ENCODE measurements at places on chromosomes 3 and 15. TPM values are rescaled to one million over a fixed set of nuclear protein-coding genes. Genes with fewer than 3 reads are reported as not detected.

HHATL gene
- total RNA-seq: not detected

FBXO40 gene
- total RNA-seq: not detected

ZNF502 gene
- 5.7 TPM for total RNA-seq

GRK7 gene
- total RNA-seq: not detected

C3orf49 gene
- total RNA-seq: not detected

SNRPA1 gene
- total RNA-seq: 88.4 TPM

BBS4 gene
- total RNA-seq: 18.8 TPM

C2CD4A gene
- total RNA-seq: not detected

RPLP1 gene
- total RNA-seq: 148 TPM

IL17RB gene
- 3.1 TPM for total RNA-seq

CFAP20DC gene
- total RNA-seq: 3.4 TPM

FBXW12 gene
- total RNA-seq: not detected

DNA sequence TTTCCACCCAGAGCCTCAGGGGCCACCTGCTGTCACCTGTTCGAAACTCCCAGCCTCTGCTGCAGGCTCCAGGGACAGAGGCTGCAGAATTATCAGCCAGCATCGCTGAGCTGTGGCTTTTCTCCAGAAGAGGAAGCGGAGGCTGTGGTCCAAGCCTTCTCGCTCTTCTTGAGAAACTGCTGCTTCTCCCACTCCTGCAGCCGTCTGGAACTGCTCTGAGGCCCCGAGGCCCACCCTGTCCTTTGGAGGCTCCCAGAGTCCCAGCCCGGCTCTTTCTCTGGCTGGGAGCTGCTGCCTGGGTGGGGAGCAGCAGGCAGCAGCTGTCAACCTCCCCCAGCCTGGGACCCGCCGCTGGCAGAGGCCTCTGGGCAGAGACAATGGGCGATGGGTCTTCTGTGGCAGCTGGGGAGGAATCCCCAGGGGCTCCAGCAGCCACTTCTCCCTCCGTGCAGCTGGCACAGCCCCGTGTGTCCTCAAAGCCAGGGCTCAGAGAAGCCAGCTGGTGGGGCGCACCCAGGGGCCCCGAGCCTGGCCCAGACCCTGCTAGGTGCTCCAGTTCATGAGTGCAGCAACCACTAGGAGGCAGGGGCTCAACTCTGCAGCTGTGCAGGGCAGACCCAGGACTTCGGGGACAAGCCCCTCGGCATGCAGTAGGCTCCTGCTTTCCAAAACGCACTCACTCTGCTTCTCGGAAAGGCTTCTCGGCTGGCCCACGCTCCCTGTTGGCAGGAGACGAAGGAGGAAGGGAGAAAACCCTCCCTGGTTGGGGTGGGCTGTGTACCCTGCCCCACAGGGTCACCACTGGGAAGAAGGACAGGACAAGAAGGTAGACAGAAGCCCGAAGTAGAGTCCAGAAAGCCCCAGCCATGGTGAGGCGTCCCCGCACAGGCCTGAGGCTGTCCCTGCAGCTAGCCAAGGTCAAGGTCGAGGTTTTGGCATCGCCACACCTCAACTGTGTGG lies 49.9 kb upstream of the FURIN start:
- DNase-seq: no peak

- DNase-seq: no peak
These were observed 161.7 kb downstream of the ANXA2 start for GRCh38 chr15:60235951-60236710.

GRCh38 chr3:171401432-171401831 lies 58.8 kb downstream of the TNIK start:
- no peak for DNase-seq

DNA sequence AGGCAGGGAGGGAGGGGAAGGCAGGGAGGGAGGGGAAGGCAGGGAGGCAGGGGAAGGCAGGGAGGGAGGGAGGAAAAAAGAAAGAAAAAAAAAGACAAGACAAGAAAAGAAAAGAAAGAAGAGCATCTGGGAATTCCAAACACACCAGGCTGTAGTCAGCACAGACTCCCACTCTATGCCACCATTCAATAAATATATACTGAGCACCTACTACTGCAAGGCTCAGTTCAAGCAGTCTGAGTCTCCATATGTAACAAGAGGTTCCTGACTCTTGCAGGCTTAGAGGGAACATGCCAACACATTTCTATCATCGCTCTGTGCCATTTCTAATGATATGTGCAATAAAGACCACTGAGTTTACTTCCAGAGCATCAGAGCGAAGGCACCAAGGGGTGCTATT lies 47.7 kb downstream of the ANXA2 start:
- DNase-seq: no peak

DNA sequence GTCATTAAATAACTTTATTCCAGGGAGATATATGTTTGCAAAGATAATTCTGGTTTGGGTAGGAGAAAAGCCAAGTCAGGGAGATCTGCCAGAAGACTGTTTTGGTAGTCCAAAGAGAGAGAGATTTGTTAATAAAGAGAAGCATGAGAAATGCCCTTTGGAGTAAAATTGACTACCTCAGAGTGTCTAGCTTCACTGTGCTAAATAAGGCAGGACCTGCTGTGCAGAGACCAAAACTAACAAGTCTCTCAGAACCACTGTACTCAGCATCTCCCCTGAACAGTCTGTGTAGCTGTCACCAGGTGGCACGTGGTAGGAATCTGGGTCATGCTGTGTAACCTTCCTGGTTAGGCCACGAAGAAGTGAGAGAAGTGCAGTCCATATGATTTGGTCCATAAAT lies 31.6 kb upstream of the SLC35G2 start:
- peak; percentile 36 for DNase-seq

DNA sequence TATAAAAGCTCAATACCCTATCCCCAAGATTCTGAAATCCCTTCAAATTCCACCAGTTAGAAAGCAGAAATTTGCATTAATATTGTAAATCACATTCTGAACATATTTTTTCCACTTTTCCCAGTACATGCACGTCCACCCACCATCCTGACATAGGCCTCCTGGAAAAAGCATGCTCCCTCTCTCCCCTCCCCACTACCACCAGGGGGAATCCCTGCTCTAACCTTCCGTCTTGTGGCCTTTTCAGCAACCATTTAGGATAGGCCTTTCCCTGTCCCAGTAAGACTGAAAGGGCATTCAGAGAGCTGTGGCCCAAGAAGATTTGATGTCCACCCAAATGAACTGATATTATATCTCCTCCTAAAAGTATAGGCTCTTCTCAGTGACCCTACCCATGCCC lies 182.1 kb downstream of the ARRDC4 start:
- DNase-seq: no peak

GRCh38 chr3:31103181-31103580 lies 208.7 kb upstream of the GADL1 start:
- no peak for DNase-seq

- DNase-seq: no peak
These were observed 120.1 kb upstream of the ARHGEF3 start for GRCh38 chr3:56921573-56922453.

DNA sequence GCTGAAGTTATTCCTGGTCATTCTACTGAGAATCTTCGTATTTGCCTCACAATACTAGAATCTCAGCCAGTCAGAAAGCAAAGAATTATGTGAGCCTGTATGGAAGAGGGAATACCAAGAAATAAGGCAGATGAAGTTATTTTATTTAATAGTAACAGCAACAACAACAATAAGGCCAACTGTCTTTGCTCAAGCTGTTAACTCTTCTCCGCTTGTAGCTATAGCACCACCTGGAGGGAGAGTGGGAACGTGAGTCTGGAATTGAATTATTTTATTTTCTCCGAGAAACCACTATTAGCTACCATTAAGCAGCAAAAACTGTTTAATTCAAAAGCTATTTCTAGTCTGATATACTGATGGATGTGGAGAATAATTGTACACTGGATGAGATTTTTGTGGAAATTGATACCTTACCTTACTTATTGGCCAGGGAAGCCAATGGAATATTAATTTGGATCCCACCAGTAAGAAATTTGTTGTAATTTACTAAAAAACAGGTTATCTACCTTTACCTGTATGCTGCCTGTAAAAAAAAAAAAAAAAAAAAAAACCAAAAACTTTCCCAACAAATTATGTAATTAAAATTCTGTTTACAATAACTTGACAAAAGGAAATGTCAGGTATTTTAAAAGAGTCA lies 50.1 kb downstream of the CALML4 start:
- DNase-seq: peak; percentile 28

GRCh38 chr3:95154766-95155165 lies 1091.9 kb downstream of the NSUN3 start:
- DNase-seq: peak; percentile 1

DNA sequence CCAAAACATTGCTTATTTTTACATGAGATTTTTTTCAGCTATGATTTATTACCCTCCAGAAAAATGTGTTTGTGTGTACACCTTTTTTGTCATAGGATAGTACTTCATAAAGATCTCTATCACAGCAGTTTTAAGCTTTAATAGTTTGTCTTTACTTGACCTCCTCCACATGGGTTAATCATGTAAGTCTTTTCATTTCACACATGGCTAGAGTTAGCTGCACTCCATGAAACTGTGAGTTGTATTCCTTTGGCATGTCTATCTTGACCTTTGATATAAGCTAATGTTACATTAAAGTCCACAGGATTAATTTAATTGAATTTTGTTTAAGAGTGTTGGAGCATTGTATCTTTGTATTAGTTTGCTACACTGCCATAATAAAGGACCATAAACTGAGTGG lies 217.1 kb downstream of the OTOL1 start:
- DNase-seq: no peak

- no peak for DNase-seq
These were observed 62.3 kb downstream of the XXYLT1 start for GRCh38 chr3:195208631-195209030.

- DNase-seq: no peak
These were observed 247.7 kb downstream of the IL20RB start for GRCh38 chr3:137205394-137206045.

DNA sequence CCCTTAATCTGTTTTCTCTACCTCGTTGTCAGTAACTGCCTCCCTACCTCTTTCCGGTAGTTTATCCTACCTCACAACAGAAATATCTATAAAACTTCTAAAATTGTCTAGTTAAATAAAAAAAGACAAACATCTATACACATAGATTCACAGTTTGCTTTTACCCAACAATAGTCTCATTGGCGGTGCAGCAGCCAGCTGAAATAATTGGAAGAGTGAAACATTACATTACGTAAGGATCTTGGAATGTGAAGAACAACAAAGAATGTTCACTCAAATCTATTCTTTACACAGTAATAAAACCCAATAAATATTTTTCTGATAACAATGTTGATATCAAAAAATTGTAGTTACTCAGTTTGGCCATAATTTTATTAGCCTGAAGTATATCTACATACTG lies 115.5 kb upstream of the ARPP21 start:
- DNase-seq: peak; percentile 3

DNA sequence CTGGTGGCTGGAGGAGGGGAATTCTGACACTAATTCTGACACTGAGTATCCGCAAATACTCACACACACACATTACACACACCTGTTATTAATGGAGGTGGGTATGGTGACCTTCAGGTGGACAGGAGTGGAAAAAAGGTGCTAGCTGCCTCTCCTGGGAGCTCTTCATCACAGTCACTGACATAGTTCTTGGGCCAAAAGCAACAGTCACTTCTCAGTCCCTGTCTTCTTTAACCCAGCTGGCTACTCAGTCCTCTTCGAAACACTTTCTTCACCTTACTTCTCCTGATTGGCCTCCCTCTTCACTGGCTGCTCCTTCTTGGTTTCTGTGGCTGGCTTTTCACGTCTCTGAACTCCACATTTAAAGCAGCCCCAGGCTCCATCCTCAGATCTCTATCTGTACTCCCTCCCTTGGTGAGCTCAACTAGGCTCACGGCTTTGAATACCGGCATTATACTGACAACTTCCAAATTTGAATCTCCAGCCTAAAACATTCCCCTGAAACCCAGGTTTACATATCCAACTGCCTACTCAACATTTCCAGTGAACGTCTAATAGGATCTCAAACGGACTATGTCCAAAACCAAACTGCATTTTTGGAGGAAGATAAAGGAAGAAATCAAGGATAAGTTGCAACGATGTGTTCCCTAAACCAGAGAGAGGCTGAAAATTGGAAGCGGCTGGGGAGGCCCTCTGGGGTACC lies 53.2 kb upstream of the HEG1 start:
- no peak for DNase-seq

- no peak for DNase-seq
These were observed 43.2 kb downstream of the KLHL25 start for GRCh38 chr15:85751291-85752123.

DNA sequence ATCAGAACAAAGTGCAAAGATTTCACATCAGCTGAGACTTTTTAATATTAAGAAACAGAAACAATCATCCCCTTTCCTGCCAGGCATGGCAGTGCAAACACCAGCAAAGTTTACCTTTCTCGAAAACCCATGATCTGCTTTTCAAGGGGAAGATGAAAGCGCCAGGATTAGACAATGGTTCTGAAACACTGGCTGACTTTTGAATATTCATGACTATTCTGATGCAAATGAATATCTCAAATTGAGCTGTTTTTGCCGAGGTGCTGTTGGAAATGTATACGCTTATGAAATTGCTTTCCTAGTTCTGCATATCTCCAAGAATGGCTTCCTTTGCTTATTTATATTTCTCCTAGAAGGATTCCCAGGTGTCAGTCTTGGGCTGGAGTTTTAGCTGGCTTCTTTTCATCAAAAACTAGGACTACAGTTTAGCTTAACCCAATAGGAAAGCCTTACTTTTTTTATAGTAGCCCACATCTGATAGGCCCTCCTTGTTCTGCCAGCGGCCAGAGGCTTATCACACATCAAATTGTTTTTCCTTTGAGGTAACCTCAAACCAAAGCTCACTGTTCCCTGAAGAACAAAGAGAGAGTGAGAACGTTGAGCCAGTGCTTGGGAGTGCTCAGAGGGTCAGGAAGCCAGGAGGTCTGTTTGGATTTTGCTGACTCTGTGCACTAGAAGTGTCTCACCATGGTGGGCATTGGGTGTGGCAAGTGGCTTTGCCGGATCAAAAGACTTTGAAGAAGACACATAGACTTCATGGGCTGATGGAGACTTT lies 74.0 kb upstream of the PLCL2 start:
- DNase-seq: no peak

DNA sequence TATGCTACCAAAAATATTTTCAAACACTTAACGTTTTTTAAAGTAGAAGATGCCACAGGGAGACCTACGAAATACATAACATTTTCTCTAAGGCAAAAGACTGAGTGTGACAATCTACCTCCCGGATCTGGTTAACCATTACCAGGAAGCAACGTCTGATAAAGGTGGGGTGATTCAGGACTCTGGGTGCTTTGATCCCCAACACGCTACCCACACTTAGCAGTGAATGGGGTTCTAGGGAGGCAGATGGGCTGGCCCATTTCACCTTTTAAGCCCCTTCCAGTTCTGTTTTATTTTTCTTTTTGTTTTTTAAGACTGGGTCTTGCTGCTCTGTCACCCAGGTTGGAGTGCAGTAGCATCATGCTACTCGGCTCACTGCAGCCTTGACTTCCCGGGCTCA lies 39.5 kb downstream of the EIF4E3 start:
- no peak for DNase-seq

DNA sequence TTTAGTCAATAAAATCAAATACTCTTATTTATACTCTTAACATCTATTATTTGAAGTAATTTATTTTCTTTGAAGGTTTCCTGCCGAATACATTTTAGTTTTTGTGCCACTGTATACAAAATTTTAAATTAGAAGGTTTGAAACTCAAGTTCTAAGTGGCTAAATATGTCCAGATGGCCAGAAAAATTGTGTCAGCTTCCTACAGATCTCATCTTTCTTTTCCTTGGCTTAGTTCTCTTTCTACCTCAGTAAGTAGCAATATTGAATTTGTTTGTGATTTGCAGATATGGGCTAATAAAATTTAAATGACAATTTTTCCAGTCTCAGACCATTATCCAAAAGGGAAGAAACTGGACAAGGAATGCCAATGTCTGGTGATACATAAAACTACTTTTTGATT lies 452.1 kb downstream of the ROBO2 start:
- no peak for DNase-seq

- DNase-seq: peak; percentile 67
These were observed 6.0 kb downstream of the MUC13 start for GRCh38 chr3:124928333-124929202.

Data from Daoy (cell line).